ENCODE measurements at places on chromosomes 12 and 14. TPM values are rescaled to one million over a fixed set of nuclear protein-coding genes. Genes with fewer than 3 reads are reported as not detected.

Gene ENDOU
- not detected for total RNA-seq

DNA sequence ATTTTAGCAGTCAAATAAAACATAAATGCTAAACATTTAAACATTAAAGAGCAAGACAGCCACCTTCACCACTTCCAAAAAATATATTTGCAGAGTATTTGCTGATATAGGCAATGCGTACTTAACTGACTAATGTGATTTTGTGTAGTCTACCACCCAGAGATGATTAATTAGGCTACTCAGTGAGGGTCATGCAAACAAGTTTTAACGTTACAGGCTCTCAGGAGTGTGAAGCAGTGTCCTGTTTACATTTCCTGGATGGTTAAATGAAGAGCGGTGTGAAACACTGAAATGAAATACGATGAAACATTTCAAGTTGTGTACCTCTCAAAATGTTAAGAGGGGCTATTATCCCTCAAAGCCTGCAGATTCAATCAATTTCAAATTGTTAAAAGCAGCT is 165.8 kb upstream of the LRIG3 start:
- DNase-seq = no peak

Gene GNB3
- 8.3 TPM for total RNA-seq

GRCh38 chr12:104006929-104007328 is 41.3 kb downstream of the TDG start:
- no peak for DNase-seq

Gene CCNT1
- total RNA-seq = 32.9 TPM

Gene NANOG
- total RNA-seq = 0.50 TPM

- no peak for DNase-seq
These were observed 63.5 kb upstream of the MBIP start for GRCh38 chr14:36383767-36384431.

GRCh38 chr12:25155022-25155576 is 39.9 kb downstream of the DNAI7 start:
- DNase-seq = no peak

GRCh38 chr12:121649819-121650353 is 19.6 kb downstream of the MORN3 start:
- no peak for DNase-seq

DNA sequence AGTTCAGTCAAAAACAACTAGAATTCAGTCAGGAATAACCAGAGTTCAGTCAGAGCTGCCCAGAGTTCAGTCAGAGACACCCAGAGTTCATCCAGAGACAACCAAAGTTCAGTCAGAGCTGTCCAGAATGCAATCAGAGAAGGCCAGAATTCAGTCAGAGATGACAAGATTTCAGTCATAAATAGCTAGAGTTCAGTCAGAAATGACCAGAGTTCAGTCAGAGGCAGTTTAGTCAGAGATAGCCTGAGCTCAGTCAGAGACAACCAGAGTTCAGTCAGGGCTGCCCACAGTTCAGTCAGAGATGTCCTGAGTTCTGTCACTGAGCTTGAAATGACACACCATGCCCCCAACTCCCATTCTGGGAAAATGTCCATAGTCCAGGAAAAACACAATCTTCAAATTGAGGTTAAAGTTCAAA is 1102.8 kb downstream of the BCL11B start:
- DNase-seq = no peak

DNA sequence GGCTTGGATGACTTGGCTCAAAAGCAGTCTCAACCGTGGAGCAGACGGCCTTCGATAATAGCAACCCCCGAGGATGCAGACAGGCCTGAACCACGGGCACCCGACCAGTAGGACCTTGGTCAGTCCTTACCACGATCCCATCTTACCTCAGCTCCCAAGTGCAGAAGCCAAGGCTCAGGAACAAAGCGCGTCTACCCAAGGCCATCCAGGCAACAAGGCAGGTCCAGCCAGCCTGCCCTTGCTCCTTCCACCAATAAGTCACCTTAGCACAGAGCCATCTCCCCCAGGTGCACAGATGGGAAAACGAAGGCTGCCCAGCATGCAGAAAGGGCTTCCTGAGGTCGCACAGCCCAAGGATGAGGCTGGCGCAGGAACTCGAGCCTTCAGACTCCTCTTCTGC is 77.3 kb downstream of the BCL11B start:
- DNase-seq = no peak

DNA sequence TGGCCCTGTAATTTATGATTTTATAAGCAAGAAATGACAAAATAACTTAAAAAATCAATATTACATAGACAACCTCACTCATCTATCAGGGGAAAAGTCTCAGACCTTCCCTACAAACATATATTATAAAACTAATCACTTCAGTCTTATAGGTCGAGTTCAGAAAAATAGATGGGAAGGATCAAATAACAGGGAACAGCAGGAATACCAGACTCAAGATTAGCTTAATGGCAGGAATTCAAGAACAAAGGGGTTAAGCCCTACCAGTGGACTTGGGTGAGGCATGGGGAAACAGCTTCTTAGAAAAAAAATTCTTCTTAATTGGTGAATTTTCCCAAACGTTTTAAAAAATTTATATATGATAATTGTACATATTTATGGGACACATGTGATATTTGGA is 51.6 kb upstream of the CRY1 start:
- no peak for DNase-seq

- DNase-seq = no peak
These were observed 5.8 kb downstream of the ASB2 start for GRCh38 chr14:93970585-93970964.

DNA sequence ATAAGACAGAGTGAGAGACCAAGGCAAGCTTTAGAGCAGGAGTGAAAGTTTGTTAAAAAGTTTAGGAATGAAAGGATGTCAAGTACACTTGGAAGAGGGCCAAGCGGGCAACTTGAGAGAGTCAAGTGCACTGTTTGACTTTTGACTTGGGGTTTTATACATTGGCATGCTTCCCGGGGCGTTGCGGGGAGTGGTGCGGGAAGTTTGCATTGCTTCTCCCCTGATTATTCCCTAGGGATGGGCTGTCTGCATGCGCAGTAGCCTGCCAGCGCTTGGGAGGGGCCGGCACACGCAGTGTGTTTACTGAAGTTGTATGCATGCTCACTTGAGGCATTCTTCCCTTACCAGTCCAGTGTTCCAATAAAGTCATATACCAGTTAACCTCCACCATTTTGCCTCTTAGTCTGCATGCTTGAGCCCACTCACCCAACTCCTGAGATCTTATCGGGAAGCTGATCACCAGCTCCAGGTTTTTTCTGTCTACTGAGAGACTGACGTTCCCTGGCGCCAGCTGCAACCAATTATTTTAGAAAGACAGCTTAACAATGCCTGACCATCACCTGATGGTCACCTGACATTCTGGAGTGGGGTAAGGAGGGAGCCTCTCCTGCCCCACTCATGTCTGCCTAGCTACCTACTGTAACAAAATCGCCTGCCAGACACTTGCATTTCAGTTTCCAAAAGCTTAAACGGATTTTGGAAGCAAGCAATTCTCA is 53.2 kb downstream of the DACT1 start:
- DNase-seq = no peak

Gene SLC11A2
- total RNA-seq = 42.6 TPM

GRCh38 chr12:80698256-80698655 is 9.2 kb upstream of the MYF6 start:
- no peak for DNase-seq

Gene GALNT8
- 0.21 TPM for total RNA-seq

DNA sequence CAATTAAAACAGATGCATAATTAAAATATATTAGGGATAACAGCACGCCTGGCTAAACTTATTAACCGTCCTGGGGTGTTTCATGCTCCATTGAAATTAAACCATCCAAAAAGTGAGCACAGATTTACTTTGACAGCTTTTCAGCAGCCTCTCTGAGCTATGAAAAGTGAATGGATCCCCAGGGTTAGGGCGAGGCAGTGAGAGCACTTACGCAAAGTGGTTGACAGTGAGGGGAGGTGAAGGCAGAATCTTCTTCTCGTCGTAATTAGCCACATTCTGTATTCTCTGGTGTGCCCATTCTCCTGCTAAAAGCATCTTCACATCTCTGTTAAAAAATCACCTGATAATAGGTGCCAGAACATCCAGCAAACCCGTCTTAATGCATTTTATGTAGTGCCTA is 1.9 kb downstream of the TMTC2 start:
- no peak for DNase-seq

Gene KRT5
- not detected for total RNA-seq

DNA sequence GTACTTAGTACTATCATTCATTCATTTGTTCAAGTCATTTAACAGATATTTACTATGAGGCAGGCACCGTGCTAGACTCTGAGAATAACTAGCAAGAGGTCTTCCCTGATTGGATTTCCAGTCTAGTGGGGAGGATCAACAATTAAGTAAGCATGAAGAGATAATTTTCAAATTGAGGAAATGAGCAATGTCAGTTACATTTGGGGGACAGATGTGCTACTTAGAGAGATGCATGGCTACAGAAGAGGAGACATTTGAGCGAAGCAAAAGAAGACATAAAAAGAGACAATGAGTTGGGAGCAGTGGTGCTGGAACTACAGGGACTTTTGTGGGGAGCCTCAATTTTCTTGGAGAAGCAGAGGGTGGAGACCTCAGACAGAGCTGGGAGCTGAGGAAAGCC is 7.7 kb downstream of the KCNA5 start:
- DNase-seq = no peak

Gene TMEM229B
- 0.37 TPM for total RNA-seq

GRCh38 chr14:56102941-56103340 is 15.3 kb upstream of the PELI2 start:
- no peak for DNase-seq

Gene CLSTN3
- 12.0 TPM for total RNA-seq

- DNase-seq = no peak
These were observed 29.7 kb downstream of the LGR5 start for GRCh38 chr12:71469258-71469750.

DNA sequence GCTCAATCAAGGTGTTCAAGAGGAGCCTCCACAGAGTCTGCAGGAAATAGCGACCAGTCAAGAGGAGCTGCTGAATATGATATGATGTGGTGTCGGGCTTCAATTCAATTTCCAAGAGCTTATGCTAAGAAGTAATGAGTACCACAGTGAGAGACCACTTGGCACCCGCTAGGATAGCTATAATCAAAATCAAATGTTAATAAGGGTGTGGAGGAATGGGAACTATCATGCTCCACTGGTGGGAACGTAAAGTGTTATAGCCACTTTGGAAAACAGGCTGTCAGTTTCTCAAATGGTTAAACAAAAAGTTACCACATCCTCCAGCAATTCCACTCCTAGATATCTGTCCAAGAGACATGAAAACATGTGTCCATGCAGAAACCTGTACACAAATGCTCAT is 6.7 kb downstream of the POLR3B start:
- no peak for DNase-seq

Gene C1RL
- 22.3 TPM for total RNA-seq

DNA sequence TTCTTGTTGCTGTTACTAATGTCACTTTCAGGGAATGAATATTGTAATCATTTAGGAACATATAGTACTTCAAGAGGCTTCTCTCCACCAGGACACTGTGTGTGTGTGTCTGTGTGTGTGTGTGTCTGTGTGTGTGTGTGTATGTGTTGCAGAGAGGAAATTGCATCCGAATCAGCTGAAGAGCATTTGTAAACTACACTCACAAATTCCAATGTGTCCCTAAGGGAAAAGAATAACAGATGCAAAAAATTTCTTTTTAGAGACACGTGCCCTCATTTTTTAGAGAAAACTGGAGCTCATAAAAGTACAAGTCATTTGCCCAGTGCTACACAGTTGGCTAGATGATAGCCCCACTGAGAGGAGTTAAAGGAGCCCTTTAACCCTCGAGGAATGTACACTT is 168.8 kb downstream of the ANO4 start:
- no peak for DNase-seq

- DNase-seq = no peak
These were observed 16.7 kb upstream of the TAS2R43 start for GRCh38 chr12:11108862-11109261.

GRCh38 chr14:52146504-52146903 is 77.6 kb upstream of the NID2 start:
- DNase-seq = no peak

- no peak for DNase-seq
These were observed 370.2 kb upstream of the CCDC196 start for GRCh38 chr14:66115740-66116502.

GRCh38 chr14:79204591-79204990 is 1006.7 kb downstream of the DIO2 start:
- no peak for DNase-seq

Gene IL26
- total RNA-seq = 0.34 TPM

Gene GUCY2C
- total RNA-seq = not detected

Gene POTEG
- total RNA-seq = not detected

Gene OTX2
- total RNA-seq = not detected

DNA sequence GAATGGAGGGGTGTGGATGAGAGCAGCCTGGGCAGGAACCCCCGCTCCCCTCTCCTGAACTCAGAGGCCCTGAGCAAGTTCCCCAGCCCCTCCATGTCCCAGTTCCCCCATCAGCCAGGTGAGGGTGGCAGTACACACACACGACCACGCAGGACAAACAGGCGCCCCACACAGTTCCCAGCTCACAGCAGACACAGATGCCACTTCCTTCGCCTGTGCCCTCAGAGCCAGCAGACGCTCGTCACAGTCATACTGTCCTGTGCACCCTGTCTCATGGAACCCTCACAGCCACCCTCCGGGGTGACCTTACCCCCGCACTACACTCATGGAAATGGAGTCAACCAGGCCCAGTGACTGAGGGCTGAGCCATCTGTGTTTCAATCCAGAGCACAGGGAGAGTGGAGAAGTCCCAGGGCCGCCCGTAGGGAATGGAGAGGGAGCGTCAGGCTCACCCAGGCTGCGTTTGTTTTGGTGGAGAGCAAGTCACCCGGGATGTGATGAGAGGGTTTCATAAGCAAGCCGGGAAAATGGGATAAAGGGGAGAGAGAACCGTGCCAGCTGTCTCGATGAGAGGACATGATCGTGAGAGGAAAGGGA is 47.5 kb upstream of the DYNC1H1 start:
- DNase-seq = no peak

Gene LPAR5
- total RNA-seq = 0.32 TPM

DNA sequence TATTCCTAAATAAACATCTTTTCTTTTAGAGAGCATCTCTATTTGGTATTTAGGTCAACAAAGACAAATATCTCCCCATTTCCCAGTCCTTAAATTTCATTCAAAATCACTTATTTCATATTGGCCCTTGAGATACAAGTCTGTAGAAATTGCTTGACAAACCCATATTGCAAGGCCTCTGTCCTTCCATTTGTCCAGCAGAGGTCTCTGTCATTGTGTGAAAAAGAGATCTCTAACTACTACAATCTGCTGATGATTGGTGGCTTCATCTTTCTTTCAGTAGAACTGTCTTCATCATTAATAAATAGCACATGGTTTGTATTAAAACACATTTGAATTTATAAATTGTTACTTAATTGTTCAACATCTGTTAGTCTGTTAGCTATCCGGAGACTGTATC is 252.6 kb downstream of the ACSS3 start:
- DNase-seq = no peak

DNA sequence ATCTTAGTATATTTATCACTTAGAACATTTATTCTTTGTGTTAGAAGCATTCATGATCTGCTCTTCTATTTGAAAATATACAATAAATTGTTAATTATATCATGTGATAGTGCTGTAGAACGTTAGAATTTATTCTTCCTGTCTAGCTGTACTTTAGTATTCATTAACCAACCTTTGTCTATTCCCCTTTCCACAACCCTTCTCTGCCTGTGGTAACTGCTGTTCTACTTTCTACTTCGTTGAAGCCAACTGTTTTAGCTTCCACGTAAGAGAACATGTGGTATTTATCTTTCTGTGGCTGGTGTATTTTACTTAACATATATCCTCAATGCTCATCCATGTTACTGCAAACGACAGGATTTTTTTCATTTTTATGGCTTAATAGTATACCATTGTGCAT is 18.1 kb downstream of the TBC1D15 start:
- no peak for DNase-seq

Gene NTN4
- 670 TPM for total RNA-seq
